ENCODE measurements at places on chromosomes 2 and 18. TPM values are rescaled to one million over a fixed set of nuclear protein-coding genes. Genes with fewer than 3 reads are reported as not detected.

GRCh38 chr18:65725251-65726050 lies 25.4 kb upstream of the CDH7 start:
- DNase-seq, result no peak

GRCh38 chr2:44934038-44934982 lies 7.2 kb upstream of the SIX3 start:
- no peak for DNase-seq

- no peak for DNase-seq
Measured at GRCh38 chr18:74175658-74176057, 27.3 kb downstream of the TIMM21 start.

GRCh38 chr18:62396381-62396780 lies 71.3 kb downstream of the TNFRSF11A start:
- DNase-seq, result no peak

- no peak for DNase-seq
Measured at GRCh38 chr18:48161911-48162698, 231.6 kb upstream of the SMAD2 start.

GRCh38 chr2:54408288-54408687 lies 47.8 kb upstream of the SPTBN1 start:
- DNase-seq, result no peak

DNA sequence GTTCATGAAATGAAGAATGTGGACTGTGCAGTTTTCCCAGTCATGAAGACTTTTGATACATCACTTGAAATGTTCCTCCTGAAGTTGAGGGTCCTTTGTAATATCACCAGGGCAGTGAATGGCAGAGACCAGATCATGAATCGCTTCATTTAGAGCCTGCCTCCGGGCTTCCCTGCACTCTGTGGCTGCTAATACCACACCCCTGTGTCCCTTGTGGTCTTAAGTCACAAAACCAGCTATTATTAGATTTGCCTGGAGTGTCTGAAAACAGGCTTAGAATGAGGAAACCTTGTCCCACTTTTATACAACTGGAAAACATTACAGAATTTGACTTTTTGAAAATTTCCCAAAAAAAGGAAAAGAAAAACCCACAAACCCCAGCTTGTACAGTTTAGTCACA lies 147.9 kb downstream of the MGAT5 start:
- no peak for DNase-seq

DNA sequence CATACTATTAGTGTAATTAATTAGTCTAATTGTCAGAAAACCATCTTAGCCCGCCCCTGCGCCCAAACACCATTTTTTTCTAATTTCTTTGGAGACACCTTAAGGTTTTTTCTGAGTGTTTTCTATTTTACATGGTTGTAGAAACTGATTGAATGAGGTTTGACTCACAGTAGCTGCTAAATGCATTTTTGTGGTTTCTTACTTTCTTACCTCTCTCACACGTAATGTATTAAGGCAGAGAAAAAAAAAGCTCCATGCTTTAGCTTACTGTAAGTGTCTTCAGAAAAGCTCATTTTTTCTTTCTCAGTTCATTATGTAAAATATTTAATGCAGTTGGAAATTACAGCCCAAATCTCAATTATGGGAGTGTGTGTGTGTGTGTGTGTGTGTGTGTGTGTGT lies 548.5 kb upstream of the LRRTM4 start:
- DNase-seq, result no peak

The SPTBN1 gene
- 68.3 TPM for total RNA-seq

The IMPA2 gene
- total RNA-seq, result 3.6 TPM

The ZNF516 gene
- total RNA-seq, result 60.0 TPM

The EFR3B gene
- 0.05 TPM for total RNA-seq

The NEU4 gene
- total RNA-seq, result 2.2 TPM

The C1D gene
- 30.3 TPM for total RNA-seq

The HSPD1 gene
- 130 TPM for total RNA-seq

The ABCA12 gene
- not detected for total RNA-seq

Measured in natural killer cell (primary cell).